Activated CD8-positive, alpha-beta memory T cell treated with anti-CD3 and anti-CD28 coated beads, Interleukin-2, amount 10 ng/mL, durations not matched to agents 7 days and 5 days (primary cell): ENCODE measurements at places on chromosomes 7 and 10. TPM values are rescaled to one million over a fixed set of nuclear protein-coding genes. Genes with fewer than 3 reads are reported as not detected.

Gene MALRD1
- total RNA-seq: not detected

Gene ATE1
- total RNA-seq: 28.1 TPM

Gene TMEM26
- not detected for total RNA-seq

Gene SLC18A2
- not detected for total RNA-seq

Gene SUGCT
- 0.61 TPM for total RNA-seq

Gene EN2
- total RNA-seq: not detected

Gene TUBAL3
- total RNA-seq: not detected

Gene NKX1-2
- not detected for total RNA-seq

Gene KIF11
- 76.9 TPM for total RNA-seq

Gene SHH
- total RNA-seq: not detected

Gene ZNF117
- 3.6 TPM for total RNA-seq

Gene ARHGAP22
- not detected for total RNA-seq

Gene ASB10
- total RNA-seq: not detected

Gene ACTL6B
- not detected for total RNA-seq

Gene RBP3
- not detected for total RNA-seq

Gene ZNF727
- total RNA-seq: not detected

Gene AZGP1
- not detected for total RNA-seq

Gene ALOX5
- 1.9 TPM for total RNA-seq

Gene EBF3
- not detected for total RNA-seq

Gene PITX3
- total RNA-seq: not detected

Gene VSIR
- total RNA-seq: 68.4 TPM

Gene GPR22
- not detected for total RNA-seq

Gene RAMP3
- total RNA-seq: not detected

Gene IRF5
- total RNA-seq: 16.5 TPM

Gene SSC4D
- total RNA-seq: 0.64 TPM

Gene SPDYE16
- total RNA-seq: not detected

Gene OR2A1
- not detected for total RNA-seq

Gene SLC18A3
- total RNA-seq: not detected

Gene CYP2W1
- not detected for total RNA-seq

Gene CTNNA3
- not detected for total RNA-seq

Gene UBE3C
- 62.1 TPM for total RNA-seq

Gene GIMAP8
- total RNA-seq: 9.9 TPM

Gene ASB15
- not detected for total RNA-seq

Gene PAPOLB
- total RNA-seq: 0.06 TPM

Gene ADRB1
- total RNA-seq: 2.8 TPM

Gene RNF32
- 2.9 TPM for total RNA-seq

Gene ANKRD30A
- not detected for total RNA-seq

Gene ITGA8
- total RNA-seq: not detected

Gene TAF6
- total RNA-seq: 71.4 TPM

Gene GPC2
- 6.2 TPM for total RNA-seq

Gene MACC1
- 2.7 TPM for total RNA-seq

Gene C10orf53
- total RNA-seq: not detected

Gene THSD7A
- not detected for total RNA-seq
